ENCODE measurements at places on chromosomes 5 and 9.

- DNase-seq, result no peak
These were observed 523.6 kb upstream of the DAB2 start for GRCh38 chr5:39948341-39948740.

GRCh38 chr5:149143470-149143869 lies 2.2 kb downstream of the ABLIM3 start:
- no peak for DNase-seq

DNA sequence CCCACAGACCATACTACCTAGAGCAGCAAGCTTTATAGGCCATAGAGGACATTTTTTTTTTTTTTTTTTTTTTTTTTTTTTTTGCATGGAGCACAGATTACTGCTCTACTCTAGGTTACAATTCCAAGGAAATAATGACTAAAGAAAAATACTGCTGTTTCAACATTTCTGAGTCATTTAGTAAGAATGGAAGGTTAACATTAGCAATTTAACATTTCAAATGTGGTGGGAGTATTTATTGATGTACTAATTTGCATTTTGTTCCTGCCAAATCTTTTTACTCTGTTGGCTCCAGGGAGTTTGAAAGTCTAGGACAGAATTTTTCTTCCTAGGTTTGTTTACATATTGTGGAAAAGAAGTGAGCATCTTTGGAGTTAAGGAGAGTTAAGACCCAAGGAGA lies 142.1 kb upstream of the CCDC152 start:
- no peak for DNase-seq

- DNase-seq, result peak; percentile 94
These were observed 19.3 kb downstream of the ORM2 start for GRCh38 chr9:114348906-114349482.

DNA sequence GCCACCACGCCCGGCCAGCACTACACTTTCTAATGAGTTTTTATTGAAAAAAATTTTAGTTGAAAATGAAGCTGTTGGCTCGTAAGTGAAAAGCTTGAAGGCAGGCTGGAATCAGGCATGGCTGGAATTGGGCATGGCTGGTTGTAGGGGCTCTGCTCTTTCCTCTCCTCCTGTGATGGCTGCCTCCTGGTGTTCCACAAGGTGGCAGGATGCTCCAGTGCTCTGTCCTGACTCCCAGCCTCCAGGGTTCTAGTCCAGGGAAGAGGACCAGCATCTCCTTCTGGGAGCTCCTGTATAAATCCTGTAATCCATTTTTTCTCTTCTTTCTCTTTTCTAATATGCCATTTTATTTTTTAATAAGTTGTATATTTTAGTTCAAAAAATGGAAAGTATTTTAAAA lies 57.2 kb upstream of the DHFR start:
- no peak for DNase-seq

DNA sequence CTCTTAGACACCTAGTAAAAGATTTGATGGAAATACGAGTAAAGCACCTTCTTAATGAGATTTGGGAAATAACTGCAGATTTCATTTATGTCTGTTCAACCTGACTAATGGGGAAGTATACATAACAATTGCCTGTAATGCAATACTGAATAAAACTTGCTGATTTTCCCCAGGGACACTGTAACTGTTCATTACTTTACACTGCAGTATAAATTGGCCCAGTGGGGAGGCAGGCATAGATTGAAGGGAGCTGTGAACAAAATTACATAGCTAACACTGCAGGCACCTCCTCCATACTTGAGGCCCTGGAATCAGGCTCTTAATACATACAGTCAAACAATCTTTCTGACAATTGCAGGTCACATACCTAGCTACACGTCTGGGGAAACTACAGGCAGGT lies 216.2 kb downstream of the PTPRD start:
- no peak for DNase-seq

DNA sequence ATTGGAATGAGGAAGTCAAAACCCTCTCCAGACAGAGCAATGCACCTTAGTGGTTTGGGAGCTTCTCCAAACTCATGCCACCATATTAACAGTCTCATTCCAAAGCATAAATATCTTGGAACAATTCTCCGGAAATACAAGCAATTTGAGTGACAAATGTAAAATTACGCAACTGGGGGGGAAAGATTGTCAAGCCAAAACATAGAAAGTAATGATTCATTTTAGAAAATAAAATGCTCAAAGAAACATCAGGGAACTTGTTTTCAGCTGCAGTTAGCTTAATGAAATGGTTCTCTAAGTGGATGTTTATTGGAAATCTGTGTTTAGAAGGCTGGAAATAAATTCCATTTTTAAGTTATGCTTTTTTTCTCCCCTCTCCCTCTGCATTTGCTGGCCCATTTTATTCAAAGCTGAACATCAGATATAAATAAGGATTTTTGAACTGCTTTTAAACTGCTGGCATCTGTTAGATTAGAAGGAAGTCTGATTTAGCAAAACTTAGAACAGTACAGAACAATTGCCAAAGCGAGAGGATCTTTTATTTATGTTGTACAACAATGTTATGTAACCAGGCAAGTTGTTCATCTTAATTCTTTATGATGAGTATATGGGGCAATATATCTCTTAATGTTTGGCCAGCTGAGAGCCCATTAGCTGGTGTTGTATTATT lies 551.9 kb downstream of the PRELID2 start:
- DNase-seq, result no peak

- DNase-seq, result no peak
These were observed 174.4 kb upstream of the MSX2 start for GRCh38 chr5:174550026-174550425.

Measured in activated CD4-positive, alpha-beta T cell treated with anti-CD3 and anti-CD28 coated beads, Interleukin-10, Interleukin-2, amounts not matched to agents 100 ng/mL and 50 ng/mL, durations not matched to agents 16 hours and 8 hours (primary cell).